Gastrocnemius medialis (tissue), 4 donors: ENCODE measurements at places on chromosomes 6 and 20. TPM values are rescaled to one million over a fixed set of nuclear protein-coding genes. Genes with fewer than 3 reads are reported as not detected.

DNA sequence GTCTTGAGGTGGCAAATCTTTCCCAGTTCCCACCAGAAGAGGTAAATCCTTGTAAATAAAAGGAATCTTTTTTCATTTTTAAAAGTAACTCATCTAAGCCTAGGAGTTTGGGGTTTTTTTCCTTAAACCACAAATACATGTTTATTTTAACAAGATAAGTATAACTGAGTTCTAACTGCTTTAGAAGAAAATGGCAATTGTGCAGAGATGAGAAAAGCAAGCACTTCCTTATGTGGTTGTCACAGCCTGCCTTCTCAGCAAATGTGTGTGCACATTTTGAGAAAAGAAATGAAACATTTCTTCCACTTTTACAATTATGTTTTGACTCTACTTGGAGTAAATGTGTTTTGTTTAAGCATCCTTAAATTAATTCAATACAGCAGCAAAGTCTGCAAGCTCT is 17.7 kb downstream of the HCK start:
- no peaks in the 10 kb centered on the region for H3K27me3 ChIP-seq
- H3K27ac ChIP-seq = no peak overlapping the region
- no peak overlapping the region for H3K4me3 ChIP-seq
- no peaks in the 10 kb centered on the region for H3K36me3 ChIP-seq

The KIF25 gene
- 1.0 TPM for total RNA-seq

GRCh38 chr6:126204598-126204997 is 135.3 kb upstream of the CENPW start:
- H3K27ac ChIP-seq = no peak overlapping the region
- no peak overlapping the region for H3K4me3 ChIP-seq
- H3K27me3 ChIP-seq = no peaks in the 10 kb centered on the region
- no peaks in the 10 kb centered on the region for H3K36me3 ChIP-seq

DNA sequence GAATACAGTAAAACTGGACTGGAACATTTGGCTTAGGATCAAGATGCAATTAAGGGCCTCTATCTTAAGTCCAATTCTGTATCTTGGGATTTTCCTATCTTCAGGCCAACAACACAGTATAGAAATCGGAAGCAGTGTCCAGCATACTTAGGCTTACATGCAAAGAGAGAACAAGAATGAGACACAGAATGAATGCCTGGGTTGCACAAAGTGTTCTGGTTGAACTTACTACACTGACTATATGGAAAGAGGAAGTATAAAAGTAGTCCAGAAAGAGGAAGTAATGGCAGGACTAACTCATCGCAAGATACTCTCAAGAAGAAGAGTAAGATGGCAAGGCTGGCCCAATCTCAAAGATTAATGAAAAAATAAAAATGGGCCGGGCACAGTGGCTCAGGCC is 87.6 kb downstream of the BTBD9 start:
- no peaks in the 10 kb centered on the region for H3K27me3 ChIP-seq
- no peak for DNase-seq
- peaks cover 28% of the 10 kb centered on the region for H3K4me1 ChIP-seq
- no peak overlapping the region for H3K27ac ChIP-seq
- H3K36me3 ChIP-seq = no peaks in the 10 kb centered on the region
